ENCODE measurements at places on chromosomes 4 and X.

DNA sequence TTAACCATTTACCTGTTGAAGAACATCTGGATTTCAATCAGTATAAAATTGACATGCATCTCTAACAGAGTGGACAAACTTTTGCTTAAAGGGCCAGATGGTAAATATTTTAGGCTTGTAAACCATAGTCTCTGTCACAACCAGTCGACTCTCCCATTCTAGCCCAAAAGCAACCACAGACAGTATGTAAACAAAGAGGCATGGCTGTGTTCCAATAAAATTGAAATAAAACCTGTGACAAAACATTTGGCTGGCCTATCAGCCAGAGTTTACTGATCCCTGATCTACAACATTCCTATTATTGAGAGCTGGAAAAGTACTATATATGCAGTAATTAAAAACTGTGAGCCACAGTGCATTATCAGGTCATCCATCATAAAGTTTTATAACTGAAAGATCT is 3.2 kb downstream of the CENPC start:
- DNase-seq, result no peak

- no peak for DNase-seq
Observed at GRCh38 chr4:158543191-158543590, 21.5 kb downstream of the RXFP1 start.

DNA sequence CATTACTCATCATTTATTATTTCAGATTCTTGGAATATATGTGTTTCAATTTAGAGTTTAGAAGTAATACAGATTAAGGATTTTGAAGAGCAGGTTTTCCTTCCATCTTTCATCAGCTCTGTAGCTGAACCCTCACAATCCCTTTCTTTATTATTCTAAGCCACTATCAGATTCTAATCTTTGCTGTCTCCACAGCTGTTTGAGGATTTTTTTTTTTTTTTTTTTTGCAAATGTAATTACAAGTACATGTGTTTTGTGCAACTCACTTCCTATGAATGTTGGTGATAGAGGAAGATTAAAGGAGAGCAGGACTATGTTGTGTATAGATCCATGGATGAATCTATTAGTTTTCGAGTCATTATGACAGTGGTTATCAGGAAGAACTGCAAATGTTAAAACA is 87.4 kb upstream of the TENM3 start:
- DNase-seq, result no peak

- no peak for DNase-seq
Observed at GRCh38 chr4:186172546-186172945, 18.8 kb upstream of the CYP4V2 start.

DNA sequence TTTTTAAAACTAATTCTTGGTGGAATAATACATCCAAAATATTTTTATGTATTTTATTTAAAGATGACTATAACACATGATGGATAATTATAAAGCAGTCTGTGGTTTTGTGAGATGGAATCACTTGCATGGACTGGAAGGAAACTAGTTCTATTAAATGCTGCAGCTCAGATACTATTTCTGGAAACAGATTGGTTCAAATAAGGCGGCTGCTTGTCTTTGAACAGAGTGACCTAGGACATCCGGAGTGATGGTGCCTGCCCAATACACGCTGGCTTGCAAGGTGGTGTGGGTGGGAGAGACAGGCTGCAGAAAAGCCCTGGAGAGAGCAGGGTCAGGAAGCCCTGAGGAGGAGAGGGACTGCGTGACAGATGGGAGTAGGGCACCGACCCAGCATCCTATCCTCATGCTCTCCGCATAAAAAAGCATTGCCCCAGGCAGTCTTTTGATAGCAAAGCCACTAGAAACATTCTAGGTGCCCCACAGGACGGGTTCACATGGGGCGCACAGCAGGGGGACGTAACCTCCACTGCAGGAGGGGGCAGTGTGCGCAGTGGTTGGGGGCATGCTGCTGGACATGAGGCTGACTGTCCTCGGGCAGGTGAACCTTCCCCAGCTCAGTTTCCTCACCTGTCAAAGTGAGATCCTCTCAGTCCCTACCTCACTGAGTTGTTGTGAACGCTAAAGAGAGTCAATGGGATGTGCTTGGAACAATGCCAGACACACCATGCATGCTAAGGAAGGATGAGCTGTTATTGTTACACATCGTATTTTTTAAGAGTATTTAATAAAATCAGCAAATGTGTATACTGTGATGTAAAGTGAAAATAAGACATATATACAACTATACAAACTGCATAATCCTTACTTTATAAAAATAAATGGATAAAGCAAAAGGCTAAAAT is 71.3 kb downstream of the EVC2 start:
- no peak for DNase-seq

GRCh38 chrX:102672856-102673255 is 21.6 kb downstream of the GPRASP1 start:
- no peak for DNase-seq

DNA sequence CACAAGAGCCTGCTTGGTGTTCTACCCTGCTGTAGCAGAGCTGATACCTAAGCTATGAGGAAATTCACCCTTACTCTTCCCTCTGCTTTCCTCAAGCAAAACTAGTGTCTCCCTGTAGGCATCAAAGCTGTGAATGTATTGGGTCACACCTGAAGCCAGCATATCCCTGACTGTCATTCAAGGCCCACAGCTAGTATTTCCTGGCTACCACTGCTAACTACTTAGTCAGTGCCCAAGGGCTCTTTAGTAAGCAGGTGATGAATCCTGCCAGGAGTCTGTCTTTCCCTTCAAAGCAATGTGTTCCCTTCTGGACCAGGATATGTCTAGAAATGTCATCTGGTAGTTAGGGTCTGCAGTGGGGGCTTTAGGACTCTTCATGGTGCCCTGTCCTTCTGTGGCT is 125.7 kb downstream of the RPA4 start:
- DNase-seq, result no peak

DNA sequence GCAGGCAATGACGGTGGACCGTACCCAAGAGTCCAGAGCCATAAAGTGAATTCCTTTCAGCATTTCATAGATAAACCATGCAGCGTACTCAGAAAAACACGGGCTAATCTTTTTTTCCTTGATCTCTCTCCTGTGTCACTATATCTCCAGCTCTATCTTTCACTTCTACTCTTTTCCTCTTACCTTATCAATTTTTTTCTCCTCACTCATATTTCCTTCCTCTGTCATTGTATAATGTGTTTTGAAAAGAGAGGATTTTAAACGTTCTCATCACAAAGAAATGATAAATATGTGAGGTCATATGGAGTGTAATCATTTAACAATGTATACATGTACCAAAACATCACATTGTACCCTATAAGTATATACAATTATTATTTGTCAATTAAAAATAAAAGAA is 176.5 kb downstream of the CPE start:
- no peak for DNase-seq

- DNase-seq, result no peak
Observed at GRCh38 chr4:76697129-76697803, 200.7 kb downstream of the SOWAHB start.

DNA sequence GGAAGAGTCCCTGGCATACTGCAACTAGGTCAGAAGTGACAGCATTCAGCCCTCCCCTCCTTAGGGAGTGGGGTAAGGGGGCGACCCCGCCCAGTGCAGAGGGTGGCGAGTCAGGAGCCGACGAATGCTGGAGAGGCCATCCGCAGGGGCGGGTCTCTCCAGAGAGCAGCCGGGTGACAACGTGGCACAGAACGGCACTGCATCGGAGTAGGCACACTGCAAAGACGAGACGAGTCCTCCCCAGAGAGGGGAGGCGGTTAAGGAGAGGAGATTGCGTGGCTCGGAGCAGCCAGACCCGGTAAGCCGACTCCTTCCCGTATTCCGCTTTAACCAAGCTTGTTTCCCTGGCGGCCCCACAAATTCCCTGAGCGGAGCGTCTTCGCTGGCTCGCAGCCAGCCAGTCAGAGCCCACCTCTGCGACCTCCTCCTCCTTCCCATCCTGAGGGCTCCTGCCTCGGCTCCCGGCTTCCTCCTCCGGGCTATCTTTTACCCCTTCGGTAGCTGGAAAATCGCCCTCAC is 54.9 kb downstream of the LINC00632 start:
- DNase-seq, result no peak

DNA sequence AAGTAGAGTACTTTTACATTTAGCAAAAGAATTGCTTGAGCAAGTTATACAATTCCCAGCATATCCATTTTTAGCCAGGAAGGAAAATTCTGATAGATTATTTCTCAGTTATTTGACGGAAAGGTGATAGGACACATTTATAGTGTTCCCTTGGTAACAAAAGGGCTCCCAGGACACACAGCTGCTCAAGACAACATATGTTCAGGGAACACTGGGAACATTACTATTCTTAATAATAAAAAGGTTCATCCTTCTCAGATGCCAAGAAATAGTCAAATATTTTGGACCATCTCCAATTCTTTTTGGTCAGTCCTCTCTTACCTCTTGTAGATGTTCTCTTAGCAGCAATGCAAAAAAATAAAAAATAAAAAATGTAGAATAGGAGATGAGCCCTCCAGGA is 66.8 kb upstream of the SMAD1 start:
- DNase-seq, result no peak

- DNase-seq, result no peak
Observed at GRCh38 chr4:150561143-150561737, 20.7 kb upstream of the MAB21L2 start.

DNA sequence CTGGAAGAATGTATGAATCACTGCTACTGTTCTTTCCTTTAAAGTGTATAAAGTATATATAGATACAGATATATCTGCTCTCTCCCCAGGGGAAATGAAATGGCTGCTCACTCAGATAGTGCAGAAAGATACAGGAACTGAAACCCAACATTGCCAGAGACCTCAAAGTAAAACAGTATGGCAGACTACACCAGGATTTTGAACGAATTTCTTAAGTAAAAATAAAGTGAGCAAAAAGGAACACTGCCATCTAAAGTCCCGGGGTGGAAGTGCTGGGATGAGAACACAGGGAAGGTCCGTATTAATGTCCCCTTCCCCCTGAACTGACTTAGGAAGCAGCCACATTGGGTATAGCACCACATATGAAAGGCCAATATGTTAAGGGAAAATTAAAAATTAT is 93.4 kb downstream of the TMA16 start:
- no peak for DNase-seq

- DNase-seq, result no peak
Observed at GRCh38 chrX:13223868-13224567, 95.8 kb downstream of the ATXN3L start.
